ENCODE measurements at places on chromosomes 4 and X.

DNA sequence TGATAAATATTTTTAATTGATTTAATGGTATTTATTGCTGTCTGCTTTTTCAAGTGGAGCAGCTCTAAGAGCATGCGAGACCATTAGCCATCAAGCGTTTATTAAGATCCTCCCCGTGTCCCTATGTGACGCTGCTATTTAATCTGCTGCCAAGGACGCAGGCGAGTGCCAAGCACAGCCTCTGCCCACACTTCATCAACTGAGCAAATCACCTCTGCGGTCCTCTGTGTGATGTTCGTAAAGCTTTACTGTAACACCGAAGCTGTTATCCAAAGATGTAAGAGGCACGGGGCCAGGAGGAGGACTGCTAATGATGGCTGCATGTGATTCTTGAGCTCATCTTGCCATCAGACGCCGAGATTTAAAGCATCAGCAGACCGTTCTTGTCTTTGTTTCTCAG, 79.5 kb downstream of the STOX2 start:
- no peak for DNase-seq

- DNase-seq: no peak
These were observed 244.3 kb downstream of the ARHGAP10 start for GRCh38 chr4:147975933-147976928.

DNA sequence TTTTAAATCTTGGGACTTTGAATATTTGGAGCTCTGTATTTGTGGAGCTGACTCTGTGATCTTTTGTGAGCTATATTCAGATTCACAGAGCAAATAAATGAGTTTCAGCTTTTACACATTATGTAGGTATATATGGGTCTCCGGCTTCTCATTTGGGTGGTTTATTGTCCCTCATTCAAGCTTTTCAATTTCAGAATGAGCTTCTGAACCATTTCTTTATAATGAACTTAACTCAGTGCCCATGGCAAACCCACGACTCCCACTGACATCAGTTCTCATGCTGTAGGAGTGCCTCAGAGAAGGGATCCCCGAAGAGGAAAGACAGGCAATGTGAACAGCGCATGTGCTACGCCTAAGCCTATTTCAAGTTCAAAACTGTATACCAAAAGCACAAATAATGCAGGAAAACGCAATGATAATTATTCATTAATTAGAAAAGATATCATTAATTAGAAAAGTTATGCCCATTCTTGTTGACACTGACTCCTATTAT, 156.6 kb downstream of the DCTD start:
- no peak for DNase-seq

DNA sequence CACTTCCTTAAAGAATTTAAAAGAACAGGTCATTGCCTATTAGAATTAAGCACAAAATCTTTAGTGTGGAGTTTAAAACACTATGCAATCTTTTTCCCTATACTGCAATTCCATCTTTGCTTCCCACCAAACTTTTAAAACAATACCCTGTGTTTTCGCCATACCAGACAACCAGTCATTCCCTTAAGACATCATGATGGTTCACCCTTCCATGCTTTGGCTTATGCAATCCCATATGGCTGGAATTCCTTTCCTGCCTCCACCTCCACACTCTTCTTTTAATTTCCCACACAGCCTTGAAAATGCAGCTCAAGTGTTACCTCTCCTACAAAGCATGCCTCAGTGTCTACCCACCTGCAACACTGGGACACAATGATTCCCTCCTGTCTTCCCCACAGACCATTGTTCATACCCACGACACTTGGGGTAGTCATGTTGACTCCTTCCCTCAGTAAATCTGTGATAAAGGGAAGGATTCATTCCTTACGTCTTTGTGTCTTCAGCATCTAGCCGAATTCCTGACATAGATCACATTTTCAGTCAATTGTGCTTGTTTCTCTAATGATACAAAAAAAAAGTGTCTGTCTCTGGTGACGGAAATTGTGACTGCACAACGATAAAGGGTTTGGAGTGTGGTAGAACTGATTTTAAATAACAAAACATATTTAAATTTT, 166.3 kb downstream of the FNIP2 start:
- DNase-seq: no peak

- no peak for DNase-seq
These were observed 444.9 kb downstream of the RAPGEF2 start for GRCh38 chr4:159547645-159548308.

GRCh38 chr4:73234712-73235111, 23.9 kb downstream of the ANKRD17 start:
- DNase-seq: no peak

- DNase-seq: no peak
These were observed 23.0 kb downstream of the RPA4 start for GRCh38 chrX:96906741-96907140.

DNA sequence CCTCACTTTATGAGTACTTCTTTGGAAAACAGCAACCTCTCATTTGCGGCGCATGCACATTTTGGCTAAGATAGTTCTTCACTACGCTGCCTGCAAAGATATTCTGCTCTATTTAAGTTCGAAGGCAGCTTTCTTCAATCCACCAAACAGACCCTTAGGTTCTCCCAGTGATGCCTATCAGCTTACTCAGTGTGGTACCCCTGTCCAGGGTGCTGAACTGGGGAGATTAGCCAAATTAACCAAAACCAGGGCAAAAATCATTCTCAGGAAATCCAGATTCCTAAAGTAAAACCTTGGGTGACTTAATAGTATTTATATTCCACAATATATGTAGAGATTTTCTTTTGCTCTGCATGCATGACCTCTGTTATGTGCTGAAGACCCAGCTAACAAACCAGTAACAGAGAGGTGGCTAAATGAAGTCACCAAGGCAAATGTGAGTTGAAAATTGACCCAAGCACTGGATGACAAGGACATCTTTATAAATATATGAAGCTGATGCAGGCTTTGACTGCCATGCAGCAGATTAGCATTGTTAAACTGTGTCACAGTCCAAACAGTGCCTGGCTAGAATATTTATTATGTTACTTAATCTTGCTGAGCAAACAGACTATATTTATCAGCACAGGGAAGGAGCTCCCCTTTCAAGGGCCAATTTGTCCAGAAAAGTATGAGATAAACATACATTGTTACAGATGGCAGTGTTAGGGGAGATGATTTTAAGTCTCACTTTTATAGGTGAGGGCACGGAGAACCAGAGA, 418.2 kb downstream of the STIM2 start:
- DNase-seq: no peak

- no peak for DNase-seq
These were observed 323.1 kb downstream of the PCDH10 start for GRCh38 chr4:133472244-133472643.

- no peak for DNase-seq
These were observed 17.5 kb downstream of the FAM184B start for GRCh38 chr4:17763931-17764330.

GRCh38 chr4:52588097-52588496, 71.0 kb downstream of the USP46 start:
- DNase-seq: no peak

DNA sequence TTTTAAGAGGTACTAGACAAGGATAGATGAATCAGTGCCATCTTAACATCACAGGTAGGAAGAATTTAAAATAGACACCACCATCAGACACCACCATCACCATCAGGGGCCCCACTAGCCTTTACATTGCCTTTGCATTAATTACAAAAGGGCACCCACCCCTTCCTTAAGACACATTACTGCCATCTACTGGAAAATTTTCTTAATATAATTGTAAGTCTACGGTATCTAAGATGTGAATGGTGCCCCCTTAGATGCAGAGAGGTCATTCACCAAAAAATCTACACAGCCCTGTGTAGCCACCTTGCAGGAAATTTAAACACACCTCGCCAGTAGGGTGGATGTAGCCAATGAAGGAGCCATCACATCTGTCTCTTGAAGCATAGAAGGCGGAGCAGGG, 184.1 kb downstream of the MID1IP1 start:
- no peak for DNase-seq

GRCh38 chr4:188915175-188915574, 775.9 kb downstream of the TRIML1 start:
- no peak for DNase-seq

GRCh38 chr4:10730019-10730418, 45.5 kb upstream of the CLNK start:
- no peak for DNase-seq

DNA sequence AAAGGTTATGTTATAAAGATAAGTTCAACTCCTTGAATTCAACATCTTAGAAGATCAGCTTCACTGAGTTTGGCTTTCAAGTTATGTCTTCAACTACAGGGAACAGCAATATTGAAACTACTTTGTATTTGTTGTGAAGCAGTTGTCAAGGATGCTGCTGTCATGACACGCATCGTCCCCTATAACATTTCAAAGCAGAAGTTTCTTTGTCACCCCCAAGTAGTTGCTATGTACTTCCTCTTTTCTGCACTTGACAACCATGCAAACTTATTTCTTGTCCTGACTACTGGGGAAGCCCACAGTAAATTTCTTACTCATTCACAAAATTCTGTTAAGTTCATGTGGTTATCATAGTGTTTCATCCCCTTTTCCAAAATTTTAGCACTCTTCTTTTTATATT, 14.3 kb downstream of the ANTXR2 start:
- DNase-seq: no peak

Measured in NCI-H2107 (cell line).